ENCODE measurements at places on chromosomes 1 and 21.

GRCh38 chr1:89552471-89553081 is 27.9 kb downstream of the LRRC8B start:
- DNase-seq = no peak

DNA sequence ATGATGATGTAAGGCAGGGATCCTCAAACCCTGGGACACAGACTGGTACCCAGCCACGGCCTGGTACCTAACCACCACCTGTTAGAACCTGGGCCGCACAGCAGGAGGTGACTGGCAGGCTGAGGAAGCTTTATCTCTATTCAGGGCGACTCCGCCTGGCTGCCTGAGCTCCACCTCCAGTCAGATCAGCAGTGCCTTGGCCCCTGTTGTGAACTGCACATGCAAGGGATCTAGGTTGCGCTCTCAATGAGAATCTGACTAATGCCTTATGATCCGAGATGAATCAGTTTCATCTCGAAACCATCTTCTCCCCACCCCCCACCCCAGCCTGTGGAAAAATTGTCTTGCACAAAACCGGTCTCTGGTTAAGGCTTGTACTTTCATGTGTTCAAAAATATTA is 4.2 kb downstream of the RNPC3 start:
- DNase-seq = no peak

DNA sequence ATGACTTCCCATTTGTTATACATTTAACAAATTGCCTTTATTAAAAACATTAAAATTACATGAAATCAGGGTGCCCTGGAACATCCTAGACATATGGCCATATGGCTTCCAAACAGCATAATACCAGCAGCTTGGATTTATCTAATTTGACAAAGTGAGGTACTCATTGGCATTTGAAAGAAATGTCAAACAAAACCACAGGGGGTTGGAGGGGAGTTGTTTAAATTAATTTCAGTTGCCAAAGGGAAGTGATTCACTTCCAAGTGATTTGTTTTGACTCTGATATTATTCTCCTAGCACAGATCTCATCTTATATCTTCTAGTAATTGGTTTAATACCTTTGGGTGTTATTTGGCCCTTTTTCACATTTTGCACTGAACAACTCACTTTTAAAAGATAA is 24.5 kb upstream of the POU2F1 start:
- DNase-seq = no peak

DNA sequence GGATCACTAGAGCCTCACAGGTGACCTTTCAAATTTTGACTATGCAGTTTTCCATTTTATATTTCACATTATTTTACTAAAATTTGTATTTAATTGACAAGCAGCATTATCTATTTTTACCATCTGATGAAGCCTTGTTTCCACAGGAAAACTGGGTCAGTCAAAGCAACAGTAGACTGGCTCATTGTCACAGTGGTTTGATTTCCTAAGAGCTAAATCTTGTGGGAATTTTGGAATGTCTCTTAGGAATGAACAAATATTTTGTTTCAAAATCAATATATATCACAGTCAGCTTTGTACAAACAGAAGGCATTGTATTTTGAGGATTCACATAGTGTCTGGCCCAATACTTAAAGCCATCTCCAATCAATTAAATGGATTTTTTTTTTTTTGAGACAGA is 152.6 kb upstream of the RNPC3 start:
- DNase-seq = no peak

- DNase-seq = no peak
Measured at GRCh38 chr1:65178235-65178634, 30.2 kb downstream of the AK4 start.

DNA sequence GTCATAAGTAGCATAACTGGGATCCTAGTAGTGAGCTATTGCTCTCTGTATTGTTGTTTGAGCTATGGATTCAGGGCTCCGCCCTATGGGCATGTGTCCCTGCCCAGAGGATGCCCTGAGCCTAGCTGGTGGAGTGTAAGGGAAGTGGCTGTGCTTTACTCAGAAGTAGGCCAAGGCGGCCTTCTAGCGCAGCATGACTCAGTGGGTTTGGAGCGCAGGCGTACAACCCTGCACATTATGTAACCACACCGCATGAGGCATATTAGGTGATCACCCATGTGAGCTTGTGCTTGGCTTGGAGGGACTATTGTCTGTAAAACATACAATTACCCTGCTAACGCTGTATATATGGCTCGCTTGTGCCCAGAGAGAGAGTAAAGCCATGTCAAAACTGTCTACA is 11.1 kb upstream of the UBE2U start:
- no peak for DNase-seq

GRCh38 chr1:43329995-43330751 is 7.4 kb upstream of the MPL start:
- no peak for DNase-seq

- no peak for DNase-seq
Measured at GRCh38 chr1:81731989-81732388, 68.7 kb upstream of the ADGRL2 start.

DNA sequence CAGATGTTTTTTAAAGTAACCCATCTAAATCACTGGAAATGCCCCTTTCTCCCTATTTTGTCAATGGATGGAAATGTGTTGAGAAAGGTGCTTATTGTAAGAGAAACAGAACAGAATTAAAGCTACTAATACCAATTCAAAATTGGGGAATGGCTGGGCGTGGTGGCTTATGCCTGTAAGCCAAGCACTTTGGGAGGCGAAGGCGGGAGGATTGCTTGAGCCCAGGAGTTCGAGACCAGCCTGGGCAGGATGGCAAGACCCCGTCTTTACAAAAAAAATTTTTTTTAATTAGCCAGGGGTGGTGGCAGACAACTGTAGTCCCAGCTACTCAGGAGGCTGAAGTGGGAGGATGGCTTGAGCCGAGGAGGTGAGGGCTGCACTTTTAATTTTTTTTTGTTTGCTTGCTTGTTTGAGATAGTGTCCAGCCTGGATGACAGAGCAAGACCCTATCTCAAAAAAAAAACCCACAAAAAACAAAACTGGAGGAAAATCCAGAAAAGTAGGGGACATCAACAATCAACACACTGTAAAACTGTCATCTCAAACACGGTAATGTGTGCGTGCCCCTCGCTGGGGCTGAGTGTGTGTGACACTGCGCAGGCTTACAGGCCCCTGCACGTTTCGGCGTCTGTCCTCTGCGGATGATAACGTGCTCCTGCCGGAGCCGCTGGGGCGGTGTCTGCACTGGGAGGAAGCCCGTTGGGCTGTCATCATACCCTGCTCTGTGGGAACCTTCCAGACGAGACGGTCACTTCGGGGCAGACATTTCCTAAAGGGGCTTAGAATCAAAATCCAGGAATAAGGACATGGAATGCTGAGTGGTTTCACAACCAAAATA is 11.6 kb upstream of the POFUT2 start:
- DNase-seq = no peak

DNA sequence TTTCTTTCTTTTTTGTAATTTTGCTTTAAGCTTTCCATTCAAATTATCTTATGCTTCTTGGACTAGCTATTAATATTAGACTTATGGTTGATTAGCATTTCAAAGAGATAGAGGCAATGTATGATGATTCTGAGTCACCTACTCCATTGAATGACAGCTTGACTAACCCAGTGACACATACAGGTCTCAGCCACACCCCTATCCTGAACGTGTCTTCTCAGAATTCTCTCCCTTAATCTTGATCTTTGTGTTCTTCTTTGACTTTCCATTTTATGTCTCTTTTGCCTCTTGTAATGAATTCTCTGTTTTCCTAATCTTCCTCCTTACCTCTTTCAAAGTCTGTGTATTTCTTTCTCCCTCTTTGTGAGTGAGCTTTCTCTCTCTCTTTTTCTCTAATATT is 241.1 kb downstream of the PDE4B start:
- no peak for DNase-seq

DNA sequence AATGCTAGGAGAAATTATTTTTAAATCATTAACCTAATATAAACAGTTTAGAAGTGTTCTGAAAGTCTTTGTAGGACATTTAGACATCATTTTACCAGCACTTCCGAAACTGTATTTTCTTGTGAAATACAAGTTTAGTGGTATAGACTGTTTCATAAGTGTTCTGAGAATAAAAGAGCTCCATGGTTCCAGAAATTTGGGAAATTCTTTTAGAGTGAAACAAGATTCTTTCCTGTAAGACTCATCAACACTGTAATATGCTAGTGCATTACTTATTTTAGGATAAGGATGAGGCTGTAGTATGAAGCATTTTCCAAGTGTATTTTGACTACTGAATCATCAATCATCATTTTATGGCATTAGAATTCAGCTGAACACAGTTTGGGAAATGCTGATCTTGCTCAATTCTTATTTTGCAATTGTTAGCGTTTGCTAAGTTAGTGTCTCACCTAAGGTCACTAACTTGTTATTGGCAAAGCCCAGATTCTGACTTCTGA is 73.4 kb downstream of the CEP350 start:
- no peak for DNase-seq

All from esophagus squamous epithelium (tissue), 5 donors.